ENCODE measurements at places on chromosomes 11 and 22. TPM values are rescaled to one million over a fixed set of nuclear protein-coding genes. Genes with fewer than 3 reads are reported as not detected.

The DEPDC7 gene
- 5.6 TPM for total RNA-seq

The IGSF22 gene
- total RNA-seq = under 0.01 TPM

The IL17REL gene
- under 0.01 TPM for total RNA-seq

The PYGM gene
- 0.26 TPM for total RNA-seq

The TTLL1 gene
- total RNA-seq = 15.7 TPM

The OR5B3 gene
- not detected for total RNA-seq

The CACNA1I gene
- total RNA-seq = not detected

The OR2AT4 gene
- total RNA-seq = not detected

The JAML gene
- not detected for total RNA-seq

The TMPRSS4 gene
- total RNA-seq = not detected

The PTGDR2 gene
- total RNA-seq = 0.26 TPM

The OR6T1 gene
- not detected for total RNA-seq

The METTL15 gene
- total RNA-seq = 20.5 TPM

The B4GAT1 gene
- 48.9 TPM for total RNA-seq

The OR5P2 gene
- total RNA-seq = not detected

The ARHGAP42 gene
- total RNA-seq = 8.7 TPM

The RNF121 gene
- total RNA-seq = 29.6 TPM

The MYEOV gene
- total RNA-seq = 1.2 TPM

The RFPL3 gene
- total RNA-seq = not detected

The OR52I1 gene
- total RNA-seq = not detected

The KCTD21 gene
- 7.2 TPM for total RNA-seq

The CECR2 gene
- under 0.01 TPM for total RNA-seq

The ELFN2 gene
- under 0.01 TPM for total RNA-seq

The MUC15 gene
- not detected for total RNA-seq

The DPP3 gene
- total RNA-seq = 28.2 TPM

The POU2AF1 gene
- total RNA-seq = not detected

The FIBIN gene
- total RNA-seq = 112 TPM

The EFEMP2 gene
- total RNA-seq = 74.0 TPM

The PRRG4 gene
- 0.33 TPM for total RNA-seq

The RPL27A gene
- 1,035 TPM for total RNA-seq

The NEFH gene
- total RNA-seq = 0.17 TPM

The TMPRSS5 gene
- total RNA-seq = 0.17 TPM

The KREMEN1 gene
- total RNA-seq = 12.9 TPM

The SLC22A9 gene
- not detected for total RNA-seq

The NPTXR gene
- total RNA-seq = 2.0 TPM

The CELSR1 gene
- total RNA-seq = 2.1 TPM
